ENCODE measurements at places on chromosomes 3 and 15.

GRCh38 chr3:76624164-76624563 lies 415.7 kb upstream of the ROBO2 start:
- no peak for DNase-seq

DNA sequence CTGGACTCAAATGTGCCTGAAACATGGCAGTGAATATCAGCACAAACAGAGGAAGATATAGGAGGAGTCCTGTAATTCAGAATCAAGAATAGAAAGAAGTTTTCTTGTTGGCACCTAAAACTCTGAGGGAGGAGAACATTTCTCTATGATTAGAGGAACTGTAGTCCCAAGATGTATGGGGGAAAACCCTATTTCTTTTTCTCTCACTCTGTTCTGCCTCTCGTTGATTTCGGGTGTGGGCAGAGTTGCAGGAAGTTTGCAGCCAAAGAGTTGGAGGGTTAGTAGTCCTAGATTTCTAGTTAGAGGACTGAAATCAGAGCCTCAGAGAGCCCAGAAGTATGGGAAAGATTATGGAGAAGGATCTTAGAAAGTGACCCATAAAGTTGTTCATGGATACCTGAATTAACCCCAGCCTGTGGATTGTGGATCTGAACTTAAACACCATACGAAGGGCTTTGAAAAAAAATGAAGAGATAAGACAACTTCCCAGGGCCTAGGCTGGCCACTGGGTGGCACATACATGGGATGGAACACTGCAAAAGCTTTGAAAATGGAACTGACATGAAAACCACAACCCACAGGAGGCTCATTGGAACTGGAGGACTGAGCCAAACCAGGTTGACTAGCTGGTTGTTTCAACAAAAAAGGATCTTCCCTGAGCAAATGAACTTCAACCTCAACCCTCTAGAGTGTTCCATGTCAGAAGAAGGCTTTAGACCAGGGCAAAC lies 34.6 kb downstream of the FMN1 start:
- DNase-seq: no peak

DNA sequence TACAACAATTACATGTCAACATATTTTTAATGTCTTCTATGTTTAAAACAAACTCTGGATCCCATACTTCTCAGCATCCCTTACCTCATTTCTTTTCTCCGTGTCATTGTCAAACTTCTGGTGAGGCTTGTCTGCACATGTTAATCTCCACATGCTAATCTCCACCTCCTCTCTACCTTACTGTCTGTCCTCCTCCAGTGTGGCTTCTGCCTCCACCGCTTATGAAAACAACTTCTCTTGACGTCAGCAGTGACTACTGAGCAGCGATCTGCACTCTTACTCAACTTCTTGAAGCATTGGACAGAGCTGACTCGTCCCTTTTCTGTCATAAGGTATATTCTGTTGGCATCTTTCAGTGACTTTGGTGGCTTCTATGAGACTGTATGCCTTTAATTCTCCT lies 338.2 kb upstream of the THRB start:
- no peak for DNase-seq

- DNase-seq: no peak
These were observed 29.5 kb upstream of the USP3 start for GRCh38 chr15:63474810-63475316.

DNA sequence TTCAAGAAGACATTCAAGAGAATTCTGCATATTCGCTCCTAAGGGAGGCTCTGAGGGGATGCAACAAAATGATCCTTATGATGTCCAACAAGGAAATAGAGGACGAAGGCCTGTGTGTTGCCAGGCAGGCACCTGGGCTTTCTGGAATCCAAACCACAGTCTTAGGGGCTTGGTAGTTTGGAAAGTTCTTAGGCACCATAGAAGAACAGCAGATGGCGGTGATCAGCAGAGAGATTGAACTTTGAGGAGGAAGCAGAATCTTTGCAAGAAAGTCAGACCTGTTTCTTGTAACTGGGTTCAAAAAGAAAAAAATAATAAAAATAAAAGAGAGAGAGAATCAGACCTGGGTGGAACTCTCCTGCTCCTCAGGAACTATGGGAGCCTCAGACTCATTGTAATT lies 11.7 kb upstream of the ATG7 start:
- no peak for DNase-seq

All from CD4-positive, alpha-beta T cell treated with Interleukin-15 for 4 hours (primary cell).